ENCODE measurements at places on chromosomes 11 and 22.
A peak's percentile ranks its signal among the peaks of the same experiment; 100 is the strongest.

DNA sequence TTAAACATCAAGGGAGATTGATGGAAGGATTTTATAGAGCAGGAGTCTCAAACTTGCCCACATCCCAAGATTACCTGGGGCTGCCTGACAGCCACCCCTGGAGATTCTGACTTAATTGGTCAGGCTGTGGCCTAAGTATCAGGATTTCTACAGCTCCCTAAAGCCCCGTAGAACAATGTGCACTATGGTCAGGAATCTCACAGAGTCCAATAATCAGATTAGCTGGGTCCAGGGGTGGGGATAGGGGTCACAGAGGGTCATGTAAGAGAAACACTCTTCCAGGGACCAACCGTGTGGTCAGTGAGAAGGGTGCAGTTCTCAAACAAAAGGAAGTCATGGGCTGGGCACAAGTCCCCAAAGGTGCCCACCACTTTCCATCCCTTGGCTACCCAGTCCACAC lies 20.5 kb upstream of the FBLN1 start:
- no peak for DNase-seq

DNA sequence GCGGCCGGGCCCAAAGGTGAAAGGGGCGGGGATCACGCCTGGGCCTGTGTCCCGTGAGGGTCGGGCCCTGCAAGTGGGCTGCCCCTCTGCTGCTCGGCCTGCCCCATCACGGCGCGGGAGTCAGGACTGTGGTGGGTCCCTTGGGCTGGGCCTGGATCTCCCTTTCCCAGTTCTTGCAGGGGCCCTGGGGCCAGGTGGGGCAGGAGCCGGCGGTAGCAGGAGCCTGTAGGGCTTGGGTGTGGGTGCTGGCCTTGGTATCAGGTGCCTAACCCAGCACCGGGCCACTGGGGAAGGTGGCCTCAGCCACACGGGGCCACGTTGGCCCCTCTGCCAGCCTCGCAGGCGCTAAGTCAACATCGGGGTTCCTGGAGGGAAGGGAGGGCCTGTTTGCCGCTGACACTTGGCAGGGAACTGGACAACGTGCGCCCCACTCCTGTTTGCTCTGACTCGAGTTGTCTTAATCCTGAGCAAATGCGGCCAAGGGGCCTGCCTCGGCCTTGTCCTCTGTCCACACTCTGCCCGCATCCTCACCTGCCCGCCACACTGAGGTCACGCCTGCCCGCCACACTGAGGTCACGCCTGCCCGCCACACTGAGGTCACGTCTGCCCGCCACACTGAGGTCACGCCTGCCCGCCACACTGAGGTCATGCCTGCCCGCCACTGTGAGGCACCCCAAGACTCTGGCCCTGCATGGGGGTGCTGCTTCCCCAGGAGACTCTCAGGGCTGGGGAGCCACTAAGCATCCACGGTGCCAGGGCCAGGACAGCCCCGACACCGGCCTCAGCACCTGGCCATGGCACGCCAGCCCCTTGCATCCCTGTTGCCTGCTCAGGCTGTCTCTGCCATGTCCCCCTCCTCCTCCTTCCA lies 14.2 kb upstream of the MUC5B start:
- no peak for DNase-seq

GRCh38 chr11:79078999-79079398 lies 361.8 kb downstream of the TENM4 start:
- no peak for DNase-seq

DNA sequence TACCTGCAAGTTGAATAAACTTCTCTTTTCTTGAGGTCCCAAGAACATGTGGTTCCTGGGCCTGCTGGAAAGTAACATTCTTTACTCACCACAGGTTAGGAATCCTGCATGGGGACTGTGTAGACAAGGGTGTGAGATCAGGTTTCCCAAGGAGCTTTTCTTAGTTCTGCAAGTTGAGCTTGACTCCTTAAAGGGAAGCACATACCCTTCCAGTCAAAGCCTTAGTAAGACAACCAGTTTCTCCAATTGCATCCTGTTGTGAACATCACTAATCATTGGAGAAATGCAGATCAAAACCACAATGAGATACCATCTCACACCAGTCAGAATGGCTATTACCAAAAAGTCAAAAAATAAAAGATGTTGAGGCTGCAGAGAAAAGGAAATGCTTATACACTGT lies 48.3 kb upstream of the PAK1 start:
- no peak for DNase-seq

DNA sequence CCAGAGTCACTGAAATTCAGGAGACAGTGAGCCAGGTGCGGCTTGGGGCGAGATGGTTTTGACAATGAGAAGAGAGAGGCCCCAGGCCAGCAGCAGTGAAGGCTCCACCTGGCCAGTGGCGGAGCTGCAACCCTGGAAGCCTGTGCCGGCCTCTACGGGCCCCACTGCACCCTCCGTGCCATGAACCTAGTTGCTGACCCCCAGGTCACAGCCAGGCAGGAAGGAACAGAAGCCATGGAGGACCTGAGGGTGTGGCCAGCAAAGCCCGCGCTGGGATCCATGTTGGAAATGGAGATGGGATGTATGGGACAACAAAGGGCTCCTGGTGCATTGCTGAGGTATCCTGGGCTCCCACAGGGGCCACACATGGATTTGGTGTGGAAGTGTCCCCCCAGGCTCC lies 1528.5 kb downstream of the BRD1 start:
- DNase-seq, result no peak

- peak; percentile 64 for DNase-seq
Measured at GRCh38 chr11:107999759-108000455, 8.8 kb upstream of the CUL5 start.

DNA sequence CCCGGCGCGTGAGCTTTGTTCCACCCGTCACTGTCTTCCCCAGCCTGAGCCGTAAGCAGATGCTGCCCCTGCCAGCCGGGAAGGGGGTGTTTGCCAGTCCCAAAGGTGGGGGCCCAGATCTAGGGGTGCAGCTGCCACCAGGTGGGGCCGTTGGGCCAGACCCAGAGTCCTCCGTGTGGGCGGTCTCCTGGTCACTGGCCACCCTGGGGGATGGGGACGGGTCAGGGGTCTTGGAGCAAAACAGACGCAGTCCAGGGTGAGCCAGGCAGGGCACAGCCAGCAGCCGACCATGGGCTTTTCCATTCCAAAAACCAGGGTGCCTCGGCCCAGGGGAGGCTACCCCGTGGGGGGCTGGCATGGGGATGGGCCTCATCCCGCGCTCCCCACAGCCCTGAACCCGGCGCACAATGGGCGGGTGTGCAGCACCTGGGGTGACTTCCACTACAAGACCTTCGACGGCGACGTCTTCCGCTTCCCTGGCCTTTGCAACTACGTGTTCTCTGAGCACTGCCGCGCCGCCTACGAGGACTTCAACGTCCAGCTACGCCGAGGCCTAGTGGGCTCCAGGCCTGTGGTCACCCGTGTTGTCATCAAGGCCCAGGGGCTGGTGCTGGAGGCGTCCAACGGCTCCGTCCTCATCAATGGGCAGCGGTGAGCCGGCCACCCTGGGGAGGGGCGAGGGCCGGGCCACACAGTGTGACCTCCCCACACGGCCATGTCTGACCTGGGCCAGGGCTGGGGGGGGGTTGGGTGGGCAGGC lies 3.5 kb downstream of the MUC5B start:
- no peak for DNase-seq

- no peak for DNase-seq
Measured at GRCh38 chr11:69624293-69624692, 16.7 kb upstream of the CCND1 start.

DNA sequence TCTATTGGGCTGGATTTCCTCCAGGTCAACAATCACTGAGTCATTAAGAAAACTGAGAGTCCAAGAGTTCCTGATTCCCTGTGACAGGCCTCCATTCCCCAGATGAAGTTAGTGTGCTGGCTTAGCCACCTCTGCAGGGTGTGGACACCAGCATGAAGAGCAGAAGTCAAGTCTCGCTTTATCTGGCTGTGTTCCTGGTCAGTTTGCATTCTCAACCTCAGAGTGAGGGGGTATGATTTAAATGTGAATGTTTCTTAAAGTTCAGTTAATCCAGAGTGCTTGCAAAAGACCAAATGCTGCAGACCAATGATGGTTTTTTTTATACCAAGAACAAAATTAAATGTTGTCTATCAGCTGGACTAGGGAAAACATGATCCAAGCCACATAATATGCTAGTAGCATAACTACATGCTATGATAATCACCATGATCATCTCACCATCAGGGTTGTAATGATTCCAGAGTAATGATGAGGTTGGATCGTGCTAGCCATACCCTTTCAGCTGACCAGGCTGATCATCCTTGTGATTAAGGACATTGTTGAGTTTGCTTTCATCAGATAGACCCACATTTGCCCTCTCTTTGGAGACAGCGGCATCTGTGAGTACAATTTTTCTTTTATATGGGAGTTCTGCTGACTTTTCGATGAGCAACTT lies 145.8 kb upstream of the ARHGAP20 start:
- DNase-seq, result no peak

DNA sequence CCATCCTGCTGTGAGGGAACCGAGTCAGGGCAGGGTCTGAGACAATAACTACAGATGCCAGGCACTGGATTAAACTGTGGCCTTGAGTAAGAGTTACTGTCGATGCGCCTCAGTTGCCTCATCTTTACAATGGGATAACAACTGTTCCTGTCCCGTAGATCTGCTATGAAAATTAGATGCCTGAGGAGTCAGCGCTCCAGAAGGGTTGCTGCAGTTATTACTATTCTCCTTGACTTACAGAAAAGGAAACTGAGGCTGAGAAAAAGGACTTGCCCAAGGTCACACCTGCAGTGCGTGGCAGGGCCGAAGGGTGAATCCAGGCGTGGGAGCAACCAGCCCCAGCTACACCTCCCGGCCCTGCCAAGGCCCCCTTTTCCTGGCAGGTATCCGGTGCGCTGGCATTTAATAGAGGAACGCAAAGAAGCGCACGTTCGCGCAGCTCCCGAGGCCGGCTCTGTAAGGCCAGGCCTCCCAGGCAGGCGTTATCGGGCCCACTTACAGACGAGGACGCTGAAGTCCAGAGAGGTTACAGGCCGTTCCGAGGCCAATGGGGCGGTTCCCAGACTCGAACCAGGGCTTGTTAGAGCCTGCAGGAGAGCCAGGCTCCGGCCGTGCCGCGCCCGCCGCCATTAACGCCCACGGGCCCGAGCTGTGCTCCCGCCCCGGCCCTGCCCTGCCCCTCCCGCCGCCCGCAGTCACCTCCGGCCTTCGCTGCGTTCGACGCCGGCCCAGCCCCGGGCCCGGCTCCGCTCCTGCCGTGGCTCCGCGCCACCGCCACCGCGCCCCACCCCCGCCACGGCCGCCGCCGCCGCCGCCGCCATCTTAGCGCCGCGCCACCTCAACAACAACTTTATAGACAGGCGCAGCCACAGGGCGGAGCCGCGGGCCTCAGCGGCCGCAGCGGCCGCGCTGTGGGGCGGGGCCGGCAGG lies at the start of gene C11orf68:
Gene C11orf68 (minus strand): TSS at position 852 of the 930 bp plus-strand sequence. CDS start 31 bp downstream, at position 821.
- DNase-seq, result no peak

DNA sequence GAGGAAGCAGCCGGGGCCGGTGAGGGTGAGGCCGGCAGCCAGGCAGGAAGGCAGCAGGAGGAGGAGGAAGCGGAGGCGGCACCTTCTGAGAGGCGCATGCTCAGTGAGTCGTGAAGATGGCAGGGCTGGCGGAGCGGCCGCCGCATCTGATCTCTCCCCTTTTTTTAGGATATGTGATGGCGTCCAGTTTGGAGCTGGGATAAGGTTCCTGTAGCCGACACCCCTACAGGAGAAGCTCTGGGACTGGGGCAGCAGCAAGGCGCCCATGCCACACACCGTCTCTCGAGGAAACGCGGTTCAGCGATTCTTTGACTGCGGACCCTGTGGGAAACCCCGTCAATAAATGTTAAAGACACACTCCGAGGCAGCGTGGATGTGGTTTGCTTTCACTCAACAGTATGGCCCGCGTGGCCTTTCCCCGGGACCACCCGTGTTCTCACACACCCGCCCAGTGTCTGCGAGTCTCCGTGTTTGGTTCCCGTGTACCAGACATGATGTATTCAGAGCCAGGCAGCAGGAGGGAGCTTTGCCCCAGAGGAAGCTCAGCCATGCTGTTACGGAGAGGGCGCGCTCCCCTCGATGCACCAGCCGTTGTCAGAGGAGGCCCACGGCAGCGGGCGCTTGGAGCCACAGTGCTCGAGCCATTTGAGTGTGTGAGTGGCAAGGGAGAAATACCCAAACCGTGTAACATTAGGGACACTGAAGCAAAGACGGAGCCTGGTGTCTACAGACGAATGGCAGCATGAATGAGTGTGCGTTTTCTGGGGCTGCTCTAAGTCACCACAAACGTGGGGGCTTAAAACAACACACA lies 27.7 kb upstream of the PARVB start:
- no peak for DNase-seq

GRCh38 chr22:35378621-35379020 lies 2.3 kb upstream of the HMOX1 start:
- no peak for DNase-seq

DNA sequence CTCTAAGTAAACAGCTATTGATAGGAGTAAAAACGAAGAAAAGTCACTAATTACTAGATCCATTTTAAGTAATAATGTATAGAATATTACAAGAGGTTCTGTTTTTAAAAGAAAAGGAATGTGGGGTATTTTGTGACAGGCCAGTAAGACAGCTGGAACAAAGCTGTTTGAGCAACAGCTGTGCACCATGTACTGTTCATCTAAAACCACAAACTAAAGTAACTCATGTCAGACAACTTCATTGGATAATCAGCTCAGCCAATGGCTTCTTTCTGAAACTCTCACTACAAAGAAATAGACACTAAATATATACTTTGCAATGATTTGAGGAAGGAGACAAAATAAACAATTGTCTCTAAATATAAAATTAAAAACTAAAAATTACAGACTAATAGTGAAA lies 16.1 kb downstream of the RRAS2 start:
- no peak for DNase-seq

- no peak for DNase-seq
Measured at GRCh38 chr11:12377824-12378593, 638 bp downstream of the PARVA start.

- no peak for DNase-seq
Measured at GRCh38 chr11:10418259-10418949, 36.7 kb upstream of the AMPD3 start.

GRCh38 chr11:119538753-119539152 lies 115.8 kb upstream of the THY1 start:
- DNase-seq, result peak; percentile 100

- no peak for DNase-seq
Measured at GRCh38 chr22:36480941-36481392, 473 bp downstream of the TXN2 start.

DNA sequence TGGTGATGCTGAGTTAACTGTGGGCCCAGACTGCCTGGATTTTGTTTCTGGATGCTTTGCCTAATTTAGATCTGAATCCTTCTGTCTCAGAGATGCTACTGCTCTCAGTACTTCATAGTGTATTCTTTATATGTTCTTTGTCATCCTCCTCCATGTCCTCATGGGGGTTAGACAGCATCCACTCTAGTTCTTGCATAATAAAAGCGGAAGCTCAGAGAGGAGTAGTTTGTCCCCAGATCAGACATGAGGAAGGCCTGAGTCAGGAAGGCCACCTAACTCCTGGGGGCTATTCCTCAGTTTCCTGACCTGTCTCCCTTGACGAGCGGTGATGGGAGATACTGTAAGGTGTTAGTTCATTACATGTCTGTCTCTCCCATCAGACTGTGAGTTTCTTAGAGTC lies 90.2 kb downstream of the SCN3B start:
- DNase-seq, result no peak
